ENCODE measurements at places on chromosomes 3 and 15. TPM values are rescaled to one million over a fixed set of nuclear protein-coding genes. Genes with fewer than 3 reads are reported as not detected.

RETNLB gene
- total RNA-seq: not detected

NSUN3 gene
- total RNA-seq: 12.7 TPM

SST gene
- not detected for total RNA-seq

GPR15 gene
- total RNA-seq: not detected

EPHB3 gene
- total RNA-seq: 11.3 TPM

GOLGA8T gene
- total RNA-seq: not detected

CLN6 gene
- total RNA-seq: 7.5 TPM

TRPC1 gene
- 7.8 TPM for total RNA-seq

ASB14 gene
- not detected for total RNA-seq

MYNN gene
- 39.0 TPM for total RNA-seq

CELSR3 gene
- total RNA-seq: 1.8 TPM

TLR9 gene
- total RNA-seq: 0.07 TPM

EAF2 gene
- 4.2 TPM for total RNA-seq

TPRG1 gene
- 0.34 TPM for total RNA-seq

ARGFX gene
- total RNA-seq: not detected

GOLGA8M gene
- not detected for total RNA-seq

LRTM1 gene
- not detected for total RNA-seq

CASR gene
- not detected for total RNA-seq

SCAANT1 gene
- not detected for total RNA-seq

FLNB gene
- total RNA-seq: 557 TPM

GOLGA8R gene
- 1.6 TPM for total RNA-seq

P2RY12 gene
- not detected for total RNA-seq

SLC51A gene
- total RNA-seq: not detected

WDR72 gene
- total RNA-seq: 0.07 TPM

CPLX3 gene
- total RNA-seq: not detected

RAB43 gene
- 10.3 TPM for total RNA-seq

DENND4A gene
- 15.0 TPM for total RNA-seq

SEMA7A gene
- 14.0 TPM for total RNA-seq

ZNF860 gene
- 3.8 TPM for total RNA-seq

FAM81A gene
- 0.34 TPM for total RNA-seq

MITF gene
- 2.1 TPM for total RNA-seq

WWTR1 gene
- total RNA-seq: 21.6 TPM

RASGRP1 gene
- 0.50 TPM for total RNA-seq
